ENCODE measurements at places on chromosomes 5 and 9. TPM values are rescaled to one million over a fixed set of nuclear protein-coding genes. Genes with fewer than 3 reads are reported as not detected.

GRCh38 chr5:173645437-173645807 is 29.0 kb upstream of the BOD1 start:
- DNase-seq, result no peak

- DNase-seq, result no peak
Observed at GRCh38 chr5:140647042-140647419, 399 bp downstream of the NDUFA2 start.

DNA sequence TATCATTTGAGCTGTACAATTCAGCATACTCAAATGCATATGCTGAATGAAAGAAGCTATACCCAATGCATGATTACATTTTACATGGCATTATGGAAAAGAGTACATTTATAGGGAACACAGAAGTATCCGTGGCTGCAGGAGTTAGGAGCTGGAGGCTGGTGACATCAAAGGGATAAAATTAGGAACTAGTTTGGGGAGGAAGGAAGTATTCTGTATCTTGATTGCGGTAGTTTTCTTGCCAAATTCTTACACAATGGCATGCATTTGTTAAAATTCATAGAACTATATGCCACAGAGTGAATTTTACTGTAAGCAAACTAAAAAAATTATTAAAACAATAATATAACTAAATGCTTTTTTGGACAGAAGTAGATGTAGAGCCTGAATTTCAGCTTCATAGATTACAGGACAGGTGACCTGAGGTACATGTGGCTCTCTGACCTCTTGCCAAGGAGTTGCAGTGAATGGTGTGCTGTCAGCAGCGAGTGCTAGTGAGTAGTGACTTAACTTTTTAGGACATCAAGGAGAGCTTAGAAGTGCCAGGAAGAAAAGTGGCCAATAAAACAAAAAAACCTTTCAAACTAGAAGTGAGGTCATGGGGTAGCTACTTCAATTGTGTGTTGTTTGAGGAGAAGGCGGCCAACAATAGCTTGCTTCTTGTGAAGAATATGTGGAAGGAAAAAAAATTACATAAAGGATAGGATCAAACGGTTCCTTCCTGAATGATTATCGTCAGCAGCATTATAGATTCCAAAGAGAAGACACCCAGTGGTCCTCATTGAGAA is 514.9 kb upstream of the CLINT1 start:
- DNase-seq, result no peak

SPATA31D3 gene
- total RNA-seq, result not detected

TTC39B gene
- total RNA-seq, result 7.7 TPM

- DNase-seq, result no peak
Observed at GRCh38 chr5:114369680-114370417, 8.0 kb downstream of the KCNN2 start.

SPINK4 gene
- total RNA-seq, result 4.5 TPM

GRCh38 chr5:61342071-61342501 is 10.0 kb downstream of the ZSWIM6 start:
- no peak for DNase-seq

- DNase-seq, result no peak
Observed at GRCh38 chr9:105967248-105967647, 272.9 kb downstream of the TMEM38B start.

FCHSD1 gene
- total RNA-seq, result 11.0 TPM

DNA sequence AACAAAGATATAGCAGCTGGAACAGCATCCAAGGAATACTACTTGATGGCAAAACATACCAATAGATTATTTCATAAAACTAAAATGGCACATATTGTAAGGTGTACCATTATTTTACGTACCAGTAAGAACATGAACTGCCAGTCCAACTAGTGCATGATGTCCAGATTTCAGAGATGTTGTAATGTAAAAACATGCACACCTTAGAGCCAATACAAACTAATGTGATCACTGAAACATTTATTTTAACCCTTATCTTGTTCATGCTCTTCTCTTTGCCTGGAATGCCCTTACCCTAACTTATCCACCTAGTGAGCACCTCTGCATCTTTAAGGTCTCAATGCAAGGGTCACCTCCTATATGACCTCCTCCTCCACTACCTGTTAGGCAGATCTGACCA is 172.0 kb downstream of the GLIS3 start:
- DNase-seq, result no peak

CCDC192 gene
- not detected for total RNA-seq

- DNase-seq, result no peak
Observed at GRCh38 chr5:124337996-124338395, 408.4 kb downstream of the ZNF608 start.

GDF9 gene
- total RNA-seq, result 0.19 TPM

- DNase-seq, result peak; percentile 57
Observed at GRCh38 chr9:2017331-2018161, 2.4 kb downstream of the SMARCA2 start.

PLCXD3 gene
- 0.02 TPM for total RNA-seq

GRCh38 chr5:74433896-74434829 is 206.4 kb downstream of the ENC1 start:
- DNase-seq, result no peak

DNA sequence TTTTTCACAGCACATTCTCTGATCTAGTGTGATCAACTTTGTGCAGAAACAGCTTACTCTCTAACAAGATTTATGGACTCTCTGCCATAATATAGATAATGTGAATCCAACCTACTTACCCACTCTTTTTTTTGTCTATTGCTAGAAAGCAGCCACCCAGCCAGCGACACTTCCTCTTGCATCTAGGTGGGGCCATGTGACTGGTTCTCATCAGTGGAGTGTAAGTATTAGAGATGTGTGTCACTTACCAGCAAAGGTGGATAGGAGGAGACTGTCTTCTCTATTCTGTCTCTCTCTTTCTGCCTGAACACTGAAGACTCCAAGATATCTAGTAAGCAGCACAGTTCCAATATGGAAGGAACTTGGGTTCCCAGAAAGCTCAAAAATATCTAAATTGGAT is 174.8 kb downstream of the MCTP1 start:
- DNase-seq, result no peak

DNA sequence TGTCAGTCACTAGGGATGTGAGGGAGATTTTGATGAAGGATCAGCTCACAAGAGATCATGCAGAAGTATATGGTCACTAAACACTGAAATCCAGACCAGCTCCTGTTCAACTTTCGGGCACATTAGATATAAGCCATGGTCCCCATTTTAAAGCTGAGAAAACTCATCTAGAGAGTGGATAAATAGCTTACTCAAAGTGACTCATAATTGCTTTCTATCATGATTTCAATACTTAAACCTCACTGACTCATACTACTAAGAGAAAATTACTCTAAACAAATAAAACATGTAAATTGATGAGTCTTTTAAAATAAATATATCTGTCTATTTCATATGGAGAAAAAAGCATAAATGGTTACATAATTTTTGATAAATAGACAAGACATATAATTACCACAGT is 567.7 kb downstream of the TLR4 start:
- no peak for DNase-seq

TAF11L11 gene
- not detected for total RNA-seq

SLC1A3 gene
- 16.9 TPM for total RNA-seq

KCNV2 gene
- not detected for total RNA-seq

JAKMIP2 gene
- 8.4 TPM for total RNA-seq

PCDHGA10 gene
- 1.9 TPM for total RNA-seq

Data from H4 (cell line).